Spinal cord (tissue), 10 donors: ENCODE measurements at places on chromosomes 3 and 15. TPM values are rescaled to one million over a fixed set of nuclear protein-coding genes. Genes with fewer than 3 reads are reported as not detected.

GRCh38 chr3:128422762-128423524, 43.7 kb downstream of the DNAJB8 start:
- no peak overlapping the region for H3K4me3 ChIP-seq
- no peak for DNase-seq
- no peak overlapping the region for H3K27ac ChIP-seq
- H3K27me3 ChIP-seq, result peaks cover 13% of the 10 kb centered on the region

- no peaks in the 10 kb centered on the region for H3K27me3 ChIP-seq
- no peak for DNase-seq
- H3K4me3 ChIP-seq, result no peak overlapping the region
These were observed 339.9 kb upstream of the DPH6 start for GRCh38 chr15:35885870-35886269.

GRCh38 chr3:122233101-122233952, 49.9 kb downstream of the CASR start:
- no peak overlapping the region for H3K4me3 ChIP-seq
- H3K36me3 ChIP-seq, result no peaks in the 10 kb centered on the region
- H3K27me3 ChIP-seq, result no peaks in the 10 kb centered on the region
- no peak for DNase-seq
- no peak overlapping the region for H3K27ac ChIP-seq

FSTL1 gene
- polyA plus RNA-seq, result 137 TPM
